ENCODE measurements at places on chromosomes 4 and X.
A peak's percentile ranks its signal among the peaks of the same experiment; 100 is the strongest.

DNA sequence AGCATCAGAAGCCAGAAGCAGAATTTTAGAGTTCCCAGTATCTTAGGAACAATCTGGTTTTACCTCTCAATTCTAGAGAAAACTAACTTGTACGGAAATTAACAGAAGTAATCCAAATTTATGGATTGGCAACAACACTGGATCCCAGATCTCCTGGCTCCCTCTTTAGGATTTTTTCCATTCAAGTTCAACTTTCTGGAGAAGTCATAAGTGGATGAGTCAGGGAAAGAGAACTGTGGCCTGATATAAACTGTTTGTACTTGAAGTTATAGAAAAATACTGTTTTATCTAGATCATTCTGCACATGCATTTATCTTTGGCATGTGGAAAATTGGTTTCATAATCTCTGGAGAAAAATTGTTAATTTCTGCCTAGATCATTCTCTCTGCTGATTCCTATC lies 380.4 kb downstream of the PCDH7 start:
- no peak for DNase-seq

GRCh38 chr4:15147714-15148113 lies 145.4 kb downstream of the CPEB2 start:
- DNase-seq: no peak

DNA sequence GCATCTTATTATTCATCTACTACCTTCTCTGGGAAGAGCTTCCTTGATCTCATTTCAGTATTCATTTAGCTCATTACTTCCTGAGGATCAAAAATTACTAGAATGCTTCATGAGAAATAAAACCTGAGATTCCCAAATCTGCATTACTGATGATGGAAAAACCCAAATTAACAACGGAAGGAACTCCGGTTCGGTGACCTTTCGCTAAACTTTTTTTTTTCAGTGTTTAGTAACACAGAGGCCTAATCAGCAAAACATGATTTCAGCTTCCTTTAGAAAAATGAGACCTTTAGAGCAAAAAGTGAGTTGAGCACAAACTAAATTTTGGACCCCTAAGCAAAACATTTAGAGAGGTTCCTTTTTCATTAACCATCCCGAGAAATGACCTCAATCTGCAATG lies 229.2 kb downstream of the MAML3 start:
- DNase-seq: no peak

- DNase-seq: no peak
Observed at GRCh38 chrX:77640702-77641101, 145.3 kb downstream of the ATRX start.

GRCh38 chrX:18174971-18175370 lies 45.7 kb downstream of the BEND2 start:
- no peak for DNase-seq

- peak; percentile 58 for DNase-seq
Observed at GRCh38 chr4:90127706-90128345, 632 bp downstream of the CCSER1 start.

GRCh38 chr4:13640149-13640940 lies 12.8 kb upstream of the BOD1L1 start:
- DNase-seq: peak; percentile 97

DNA sequence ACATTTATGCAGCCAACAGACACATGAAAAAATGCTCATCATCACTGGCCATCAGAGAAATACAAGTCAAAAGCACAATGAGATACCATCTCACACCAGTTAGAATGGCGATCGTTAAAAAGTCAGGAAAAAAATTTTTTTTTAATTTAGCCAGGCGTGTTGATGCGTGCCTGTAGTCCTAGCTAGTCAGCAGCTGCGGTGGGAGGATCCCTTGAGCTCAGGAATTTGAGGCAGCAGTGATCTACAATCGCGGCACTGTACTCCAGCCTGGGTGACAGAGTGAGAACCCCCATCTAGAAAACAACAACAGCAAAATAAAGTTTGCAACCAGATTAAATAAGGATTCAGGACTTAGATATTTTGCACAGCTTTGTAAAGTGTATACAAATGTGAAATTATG lies 65.7 kb upstream of the ALG13 start:
- no peak for DNase-seq

- no peak for DNase-seq
Observed at GRCh38 chrX:39170464-39170863, 369.2 kb downstream of the MID1IP1 start.

GRCh38 chr4:139167774-139168444 lies 9.1 kb downstream of the ELF2 start:
- no peak for DNase-seq

DNA sequence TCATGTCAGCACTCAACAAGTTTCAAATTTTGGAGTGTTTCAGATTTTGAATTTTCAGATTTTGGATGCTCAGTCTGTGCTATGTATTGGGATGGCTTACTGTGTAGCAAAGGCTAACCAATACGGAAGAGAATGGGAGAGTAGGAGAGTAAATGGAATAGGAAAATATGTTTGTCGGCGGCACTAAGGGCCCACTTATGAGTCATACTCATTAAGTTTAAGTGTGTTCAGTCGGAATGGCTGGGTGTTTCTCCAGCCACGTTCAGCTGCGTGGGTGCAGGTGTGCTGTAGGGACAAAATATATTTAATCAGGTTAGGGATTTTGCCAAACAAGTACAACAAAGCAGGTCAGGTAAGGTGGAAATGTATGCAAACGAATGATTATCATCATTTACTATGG lies 13.6 kb downstream of the FTHL17 start:
- DNase-seq: no peak

DNA sequence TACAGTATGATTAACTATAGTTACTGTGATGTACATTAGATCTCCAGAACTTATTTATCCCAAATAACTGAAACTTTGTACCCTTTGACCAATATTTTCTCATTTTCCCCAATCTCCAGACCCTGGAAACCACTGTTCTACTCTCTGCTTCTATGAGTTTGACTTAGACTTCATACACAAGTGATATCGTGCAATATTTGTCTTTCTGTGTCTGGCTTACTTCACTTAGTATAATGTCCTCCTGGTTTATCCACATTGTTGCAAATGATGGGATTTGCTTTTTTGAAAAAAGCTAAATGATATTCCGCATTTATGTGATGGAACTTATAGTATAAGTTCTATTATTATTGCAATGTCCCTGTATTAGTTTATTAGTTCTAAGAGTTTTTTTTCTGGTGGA lies 81.8 kb upstream of the SOD3 start:
- no peak for DNase-seq

DNA sequence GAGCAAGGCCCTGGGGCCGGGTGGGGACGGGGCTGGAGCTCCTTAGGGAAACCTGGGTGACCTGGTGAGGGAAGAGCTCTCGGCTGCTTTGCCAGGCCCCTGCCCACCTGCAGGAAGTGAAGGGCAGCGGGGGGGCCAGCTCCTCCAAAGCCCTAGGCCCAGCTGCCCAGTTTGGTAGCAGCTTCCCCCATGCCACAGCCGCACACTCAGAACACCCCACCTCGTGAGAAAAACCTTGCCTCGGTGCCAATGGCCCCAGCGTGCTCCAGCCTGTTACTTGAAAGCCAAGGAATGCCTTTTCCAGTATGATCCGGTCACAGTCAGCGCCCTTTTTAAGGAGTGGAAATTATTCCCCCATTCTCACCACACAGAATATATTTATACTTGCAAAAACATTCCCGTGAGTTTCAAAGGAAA lies 38.3 kb downstream of the ACOX3 start:
- DNase-seq: no peak

GRCh38 chrX:39381422-39381821 lies 580.2 kb downstream of the MID1IP1 start:
- DNase-seq: no peak

DNA sequence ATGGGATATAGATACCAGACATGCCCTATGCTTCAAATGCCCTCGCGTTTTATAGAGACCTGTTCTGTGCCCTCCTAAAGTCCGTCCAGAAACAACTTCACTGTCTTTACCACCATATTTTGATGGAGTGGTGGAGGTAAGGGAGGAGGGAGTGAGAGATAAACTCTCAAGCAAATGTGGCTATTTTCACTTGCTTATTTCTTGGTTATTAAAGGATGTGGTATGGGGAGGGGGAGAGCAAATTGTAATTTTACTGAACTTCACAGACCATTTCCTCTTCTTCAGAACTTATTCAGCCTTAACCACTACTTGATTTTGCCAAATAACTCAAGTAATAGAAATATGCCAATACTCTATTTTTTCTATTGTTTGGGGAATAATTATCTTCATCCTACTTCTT lies 31.5 kb downstream of the GPR174 start:
- DNase-seq: no peak

- no peak for DNase-seq
Observed at GRCh38 chr4:77235289-77235854, 78.4 kb downstream of the CCNG2 start.

DNA sequence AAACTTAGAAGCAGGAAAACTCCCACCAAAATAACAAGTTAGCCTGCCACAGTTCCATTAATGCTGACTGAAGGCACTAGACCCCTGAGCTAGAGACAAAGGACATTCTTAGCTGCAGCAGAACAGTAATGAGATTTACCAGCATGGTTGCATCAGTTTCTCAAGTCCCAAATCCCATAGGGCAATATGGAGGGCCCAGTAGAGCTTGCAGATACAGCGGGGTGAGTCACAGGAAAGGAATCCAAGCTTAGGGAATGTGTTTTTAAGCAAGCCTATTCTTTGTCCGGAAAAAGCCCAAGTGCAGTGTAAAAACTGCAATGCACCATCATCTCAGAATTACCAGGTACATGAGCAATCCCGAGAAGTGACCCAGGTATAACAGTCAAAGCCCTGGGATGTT lies 51.3 kb upstream of the EXOC1L start:
- peak; percentile 88 for DNase-seq

DNA sequence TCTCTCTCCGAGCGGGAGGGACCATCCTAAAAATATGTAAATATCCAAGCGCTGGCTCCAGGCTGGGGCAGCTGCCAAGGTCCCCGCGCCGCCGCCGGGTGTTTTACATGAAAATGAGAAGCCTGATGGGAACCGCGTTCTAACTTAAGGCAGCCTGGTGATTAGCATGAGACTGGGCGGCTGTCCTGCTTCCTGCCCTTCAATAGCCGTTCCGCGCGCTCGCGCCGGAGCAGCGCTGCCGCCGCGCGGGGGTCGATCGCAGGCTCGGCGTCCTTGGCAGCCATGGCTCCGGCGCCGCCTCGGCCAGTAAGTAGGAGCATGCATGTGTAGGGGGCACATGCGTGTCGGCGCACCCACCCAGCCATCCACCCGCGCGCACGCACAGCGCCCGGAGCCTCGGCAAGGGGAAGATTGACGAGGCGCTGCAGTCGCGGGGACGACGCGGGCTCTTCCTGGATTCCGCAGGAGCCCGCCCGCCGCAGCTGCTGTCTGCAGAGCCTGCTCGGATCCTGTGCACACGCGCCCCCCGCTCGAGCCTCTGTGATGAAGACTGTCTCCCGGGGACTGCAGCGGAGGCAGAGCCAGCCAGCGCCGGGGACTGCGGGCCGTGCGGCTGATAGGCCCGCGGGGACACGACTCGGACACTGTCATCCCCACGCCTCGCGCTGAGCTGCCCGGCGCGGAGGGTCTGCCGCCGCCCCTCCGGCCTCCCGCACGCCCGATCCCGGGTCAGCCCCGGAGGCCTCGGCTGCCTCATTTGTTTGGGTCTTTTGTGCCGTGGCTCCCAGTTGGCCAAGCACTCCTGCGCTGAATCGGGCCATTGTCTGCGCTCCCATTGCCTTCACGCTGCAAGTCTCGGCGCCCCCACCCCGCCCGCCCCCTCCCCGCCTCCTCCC lies 734 bp downstream of the STOX2 start:
- DNase-seq: peak; percentile 76

- DNase-seq: no peak
Observed at GRCh38 chr4:165879641-165880040, 6.6 kb downstream of the TLL1 start.

- no peak for DNase-seq
Observed at GRCh38 chrX:36861601-36862000, 146.6 kb upstream of the FAM47C start.

GRCh38 chr4:152321398-152321797 lies 214.5 kb downstream of the FBXW7 start:
- no peak for DNase-seq

DNA sequence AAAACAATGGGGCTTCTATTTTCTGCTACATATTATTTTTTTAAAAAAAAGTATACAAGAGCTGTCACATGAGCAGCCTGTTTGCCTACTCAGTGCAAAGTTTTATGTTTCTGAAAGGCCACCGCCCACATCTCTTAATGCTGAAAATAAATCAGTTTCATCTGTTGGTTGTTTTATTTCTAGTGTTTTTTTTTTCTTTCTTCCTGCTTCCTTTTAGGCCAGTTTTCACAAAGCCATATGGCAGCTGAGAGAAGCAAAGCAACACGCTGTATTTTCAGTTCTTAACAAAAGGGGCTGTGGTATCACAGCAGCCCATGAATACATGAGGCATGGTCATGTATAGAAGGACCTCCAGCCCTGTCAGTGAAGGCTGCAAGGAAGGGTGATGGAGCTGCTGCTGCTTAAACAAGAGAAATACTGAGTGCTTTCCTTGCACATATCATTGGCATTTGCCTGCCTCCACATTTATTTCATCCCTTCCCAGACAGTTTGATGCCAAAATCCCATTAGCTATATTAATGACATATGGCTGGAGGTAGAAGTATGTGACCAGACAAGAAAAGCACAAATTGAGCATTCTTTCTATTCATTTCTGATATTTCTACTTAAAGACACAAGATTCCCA lies 172.5 kb downstream of the PCDH18 start:
- no peak for DNase-seq

GRCh38 chrX:15151267-15152186 lies 118.4 kb downstream of the ASB9 start:
- no peak for DNase-seq

DNA sequence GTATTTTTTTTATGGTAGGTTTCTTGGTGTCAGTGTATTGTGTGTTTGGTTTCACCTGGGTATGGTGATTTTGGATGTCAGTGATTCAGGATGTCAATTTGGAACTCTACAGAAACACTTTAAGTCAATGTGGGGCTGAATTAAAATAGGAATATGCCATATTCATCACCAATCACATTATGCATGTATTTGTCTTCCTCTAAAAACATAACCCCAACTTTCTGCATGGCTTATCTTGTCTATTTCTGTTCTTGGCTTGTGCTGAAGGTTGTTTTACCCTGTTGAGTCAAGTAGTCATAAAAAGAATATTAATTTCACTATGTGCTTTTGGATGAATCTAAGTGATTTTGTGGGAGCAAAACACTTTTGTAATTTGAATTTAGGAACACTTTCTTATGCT lies 19.0 kb downstream of the ZNF721 start:
- DNase-seq: no peak

GRCh38 chr4:121062521-121062920 lies 9.8 kb downstream of the NDNF start:
- DNase-seq: no peak

DNA sequence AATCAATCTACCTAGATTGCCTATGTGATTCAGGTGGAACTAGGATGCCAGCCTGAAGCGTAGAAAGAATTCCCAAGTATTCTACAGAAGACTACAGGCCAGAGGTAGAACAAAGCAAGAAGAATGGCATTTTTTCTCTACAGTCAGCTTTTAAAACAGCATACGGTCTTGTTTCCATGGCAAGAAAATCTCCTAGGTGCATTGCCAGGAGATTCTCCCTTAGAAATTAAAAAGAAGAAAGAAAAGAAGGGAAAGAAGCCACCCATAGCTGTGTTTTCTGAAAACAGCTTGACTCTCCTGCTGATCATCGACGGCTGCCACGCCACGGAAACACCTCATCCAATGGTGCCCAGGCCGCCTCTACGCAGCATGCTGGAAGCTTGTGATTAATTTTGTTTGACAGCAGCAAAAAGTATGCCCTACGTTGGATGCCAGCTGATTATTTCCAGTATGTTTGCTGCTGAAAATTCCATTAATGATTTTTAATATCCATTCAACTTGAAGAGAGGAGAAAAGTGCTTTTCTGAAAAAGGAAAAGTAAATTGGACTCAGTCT lies 24.1 kb downstream of the ANK2 start:
- DNase-seq: no peak

- DNase-seq: no peak
Observed at GRCh38 chr4:42464550-42465094, 67.3 kb downstream of the SHISA3 start.

Measured in islet precursor cell (in vitro differentiated cells).